Activated CD8-positive, alpha-beta memory T cell treated with anti-CD3 and anti-CD28 coated beads for 24 hours (primary cell): ENCODE measurements at places on chromosomes 2 and 18.

DNA sequence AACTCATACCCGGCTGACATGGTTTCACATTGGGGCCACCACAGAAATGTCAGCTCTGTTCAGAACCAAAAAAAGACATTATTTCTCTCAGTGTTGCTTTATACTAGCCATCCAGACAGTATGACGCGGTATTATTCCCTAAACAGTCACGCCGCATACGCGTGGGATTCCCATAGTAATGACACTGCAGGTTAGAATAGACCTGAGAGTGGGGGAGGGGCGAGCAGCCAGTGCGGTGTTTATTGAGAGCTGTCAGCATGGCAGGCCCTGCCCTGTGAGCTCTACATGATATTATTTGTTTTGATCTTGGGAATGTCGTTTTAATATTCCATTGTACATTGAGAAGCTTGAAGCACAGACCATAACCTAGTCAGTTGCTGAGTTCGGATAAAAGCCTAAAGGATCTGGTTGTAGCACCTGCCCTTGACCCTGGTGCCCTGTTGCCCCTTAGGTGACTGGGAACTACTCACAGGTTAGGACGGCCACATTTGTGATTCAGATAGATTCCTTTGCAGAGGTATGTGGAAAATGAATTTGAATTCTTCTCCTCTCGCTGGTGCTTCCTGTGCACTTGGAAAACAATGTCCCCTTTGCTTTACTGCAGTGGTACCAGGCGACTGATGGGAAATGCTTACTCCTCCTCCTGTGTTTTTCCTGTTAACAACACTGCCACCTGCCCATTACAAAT, 150.1 kb downstream of the ARHGAP28 start:
- no peak for DNase-seq

DNA sequence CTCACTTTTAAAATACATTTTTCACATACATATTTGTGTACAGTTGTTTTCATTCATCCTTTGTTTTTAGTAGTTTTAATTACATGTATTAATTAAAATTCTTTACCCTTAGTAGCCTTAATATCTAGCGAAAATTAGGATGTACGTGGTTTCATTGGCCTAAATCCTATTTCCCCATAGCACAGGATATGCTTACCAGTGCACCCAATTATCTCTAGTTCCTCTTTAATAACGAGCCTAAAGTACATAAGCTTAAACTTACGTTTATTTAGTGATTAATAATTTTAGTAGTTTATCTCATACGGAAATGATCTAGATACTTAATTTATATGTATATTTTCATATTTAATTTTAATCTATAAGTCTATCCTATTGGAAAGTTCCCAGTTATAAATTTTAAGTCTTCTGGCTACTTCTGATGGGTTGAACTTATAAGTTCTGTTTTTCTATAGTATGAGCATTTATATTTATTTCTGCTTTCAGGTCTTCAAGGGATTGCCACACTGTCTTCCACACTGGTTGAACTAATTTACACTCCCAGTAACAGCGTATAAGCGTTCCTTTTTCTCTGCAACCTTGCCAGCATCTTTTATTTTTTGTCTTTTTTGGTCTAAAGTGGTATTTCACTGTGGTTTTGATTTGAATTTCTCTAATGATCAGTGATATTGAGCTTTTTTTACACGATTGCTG, 21.4 kb upstream of the RUFY4 start:
- no peak for DNase-seq

- no peak for DNase-seq
Measured at GRCh38 chr2:120778244-120778643, 42.6 kb downstream of the GLI2 start.

DNA sequence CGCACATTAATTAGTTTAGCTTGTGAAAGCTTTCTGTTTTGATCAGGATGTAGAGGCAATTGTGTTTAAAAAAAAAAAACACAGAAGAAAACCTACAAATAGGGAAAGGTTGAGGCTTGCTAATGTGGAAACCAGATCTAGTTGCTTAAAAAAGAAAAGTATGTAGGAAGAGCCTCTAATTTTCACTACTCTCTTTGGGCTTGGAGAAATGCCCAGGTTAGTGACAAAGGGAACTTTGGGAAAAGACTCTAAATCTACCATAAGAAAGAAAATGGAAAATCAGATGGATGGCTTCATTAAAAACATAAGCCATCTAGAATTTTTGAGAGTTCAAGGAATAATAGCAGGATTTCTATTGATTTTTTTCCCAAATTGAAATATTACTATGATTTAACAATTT, 47.3 kb upstream of the SLC38A11 start:
- no peak for DNase-seq

DNA sequence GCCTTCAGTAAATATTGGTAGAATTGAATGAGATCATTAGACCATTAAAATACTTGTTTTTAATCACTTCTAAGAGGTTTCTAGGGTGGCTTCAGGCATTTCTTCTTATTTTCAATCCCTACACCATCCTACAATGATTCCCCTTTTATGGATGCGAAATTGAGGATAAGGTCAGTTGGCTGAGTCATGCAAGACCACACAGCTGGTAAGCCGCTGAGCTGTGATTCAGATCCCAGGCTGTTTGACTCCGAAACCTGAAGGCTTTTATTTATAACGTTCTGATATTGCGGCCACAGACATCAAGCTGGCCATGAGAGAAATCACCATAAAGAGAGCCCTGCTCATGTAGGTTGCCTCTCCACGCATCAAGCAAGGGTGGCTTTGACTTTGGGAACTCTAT, 133.4 kb downstream of the VAPA start:
- DNase-seq: no peak

DNA sequence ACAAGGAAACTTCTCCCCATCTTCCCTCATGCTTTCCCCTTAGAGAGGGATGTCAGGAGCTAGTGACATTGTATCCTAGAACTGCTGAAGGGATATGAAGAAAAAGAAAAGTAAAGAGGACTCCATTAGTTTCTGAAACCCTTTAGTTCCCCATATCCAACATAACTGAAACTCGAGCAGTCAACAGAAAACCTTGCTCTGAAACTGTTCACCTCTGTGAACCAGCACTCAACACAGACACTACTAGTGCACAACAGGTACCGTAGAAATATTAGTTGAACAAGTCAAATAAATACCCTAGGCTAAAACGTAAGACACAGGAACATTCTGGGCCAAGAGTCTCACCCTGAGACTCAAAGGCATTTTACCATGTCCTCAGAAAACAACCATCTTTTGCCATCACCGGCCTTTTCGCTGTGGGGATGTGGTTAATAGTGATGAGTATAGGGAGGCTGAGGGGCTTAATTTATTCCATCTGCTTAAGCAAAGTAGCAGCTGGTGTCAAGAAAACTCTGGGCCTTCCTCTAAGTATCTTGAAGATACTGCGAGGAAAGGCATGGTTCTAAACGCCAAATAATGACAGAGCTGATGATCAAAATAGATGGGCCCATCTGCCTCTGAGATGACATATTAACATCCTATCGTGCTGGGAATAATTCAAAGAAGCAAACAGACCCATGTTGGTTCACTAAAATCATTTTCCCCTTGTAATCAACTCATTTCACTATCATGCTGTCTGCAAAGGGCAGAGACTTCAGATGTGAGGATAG, 156.8 kb downstream of the STK39 start:
- no peak for DNase-seq

DNA sequence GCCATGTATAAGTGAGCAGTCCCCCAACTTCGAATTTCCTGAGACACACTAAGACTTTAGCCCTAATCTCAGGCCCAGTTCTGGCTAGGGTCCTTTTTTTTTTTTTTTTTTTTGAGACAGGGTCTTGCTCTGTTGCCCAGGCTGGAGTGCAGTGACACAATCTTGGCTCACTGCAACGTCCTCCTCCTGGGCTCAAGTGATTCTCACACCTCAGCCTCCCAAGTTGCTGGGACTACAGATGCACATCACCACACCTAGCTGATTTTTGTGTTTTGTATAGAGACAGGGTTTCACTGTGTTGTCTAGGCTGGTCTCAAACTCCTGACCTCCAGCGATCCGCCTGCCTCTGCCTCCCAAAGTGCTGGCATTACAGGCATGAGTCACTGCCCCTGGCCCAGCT, 23.9 kb upstream of the TGIF1 start:
- no peak for DNase-seq
